MV-4-11 (cell line): ENCODE measurements at places on chromosomes 7 and 10.
A peak's percentile ranks its signal among the peaks of the same experiment; 100 is the strongest.

DNA sequence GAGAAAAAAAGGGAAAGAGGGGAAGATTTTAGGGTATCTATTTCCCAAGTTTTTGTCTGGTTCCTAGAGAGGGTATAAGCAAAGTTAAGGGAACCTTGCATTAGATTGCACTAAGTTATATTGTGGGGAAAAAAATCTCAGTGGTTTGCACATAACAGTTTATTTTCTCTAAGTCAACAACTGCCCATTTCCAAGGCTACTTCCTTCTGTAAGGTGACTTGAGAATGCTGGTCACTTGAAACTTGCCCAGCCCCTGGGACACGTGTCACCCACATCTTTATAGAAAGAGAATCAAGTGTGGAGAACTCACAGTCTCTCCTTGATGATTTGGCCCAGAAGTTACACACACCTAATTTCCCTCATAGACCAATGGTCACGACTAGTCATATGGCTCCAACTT lies 488.6 kb upstream of the PODXL start:
- DNase-seq = no peak

DNA sequence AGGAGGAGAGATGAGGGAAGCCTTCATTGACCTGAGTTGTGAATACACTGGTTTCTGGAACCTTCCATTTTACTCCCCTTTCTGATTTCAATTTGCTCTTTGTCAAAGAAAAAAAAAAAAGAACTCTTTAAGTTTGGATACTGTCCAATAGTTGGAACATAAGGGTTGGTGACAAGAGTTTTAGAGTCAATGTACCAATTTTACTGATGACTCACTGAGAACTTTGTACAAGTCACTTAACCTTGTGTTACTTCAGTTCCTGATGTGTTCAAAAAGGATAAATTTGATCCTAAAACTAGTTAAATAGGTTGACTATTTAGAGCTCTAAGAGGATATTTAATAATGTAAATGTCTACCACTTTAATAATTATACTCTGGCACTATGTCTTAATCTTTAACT lies 4.1 kb upstream of the CDK14 start:
- no peak for DNase-seq

DNA sequence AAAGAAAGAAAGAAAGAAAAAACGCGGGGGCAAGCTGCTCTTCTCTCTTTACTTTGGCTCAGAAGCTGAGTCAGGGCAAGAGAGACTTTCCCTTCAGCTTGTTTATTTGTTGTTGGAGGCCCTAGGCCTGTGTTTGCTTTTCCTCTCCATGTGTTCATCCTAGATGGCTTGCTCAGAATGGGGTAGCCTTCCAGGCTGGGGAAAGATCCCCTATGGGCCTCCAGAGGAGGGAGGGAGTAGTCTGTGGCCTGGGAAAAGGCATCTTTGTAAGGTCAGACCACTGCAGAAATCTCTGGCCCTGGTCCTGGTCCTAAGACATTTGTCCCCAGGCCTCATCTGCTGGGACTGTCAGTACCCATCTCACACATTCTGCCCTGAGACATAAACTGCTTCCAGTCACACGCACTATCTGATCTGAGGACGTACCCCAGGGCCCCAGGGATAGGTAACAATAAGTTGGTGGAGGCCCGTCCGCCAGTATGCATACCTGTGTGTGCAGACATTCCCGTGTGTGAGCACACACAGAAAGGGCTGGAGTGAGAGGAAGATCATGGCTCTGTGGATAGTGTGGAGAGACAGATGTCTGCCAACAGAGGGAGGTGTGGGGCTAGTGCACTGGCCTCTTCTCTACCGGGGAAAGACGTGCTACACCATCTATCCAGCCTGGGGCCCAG lies 4.9 kb upstream of the SCD start:
- peak; percentile 49 for DNase-seq

GRCh38 chr7:25638068-25638467 lies 409.8 kb upstream of the NPVF start:
- DNase-seq = no peak

DNA sequence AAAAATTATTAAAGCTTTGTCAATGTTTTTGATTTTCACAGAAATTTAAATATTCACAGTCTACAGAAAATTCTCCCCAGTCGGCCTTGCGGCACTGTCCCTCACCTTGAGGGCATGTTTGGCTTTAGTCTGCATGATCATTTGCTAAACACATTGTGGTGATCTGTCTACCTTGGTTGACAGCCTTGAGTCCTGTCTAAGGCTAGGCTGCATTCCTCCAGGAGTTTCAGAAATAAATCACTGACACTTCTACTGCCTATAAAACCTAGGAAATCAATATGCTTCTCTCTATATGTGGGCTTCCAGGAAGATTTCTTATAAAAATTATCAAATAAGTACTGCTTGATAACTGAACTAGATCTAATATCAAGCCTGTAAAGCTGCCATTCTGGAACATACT lies 430.7 kb upstream of the GRM3 start:
- no peak for DNase-seq

GRCh38 chr10:131563411-131563810 lies 251.9 kb upstream of the TCERG1L start:
- DNase-seq = no peak

- no peak for DNase-seq
Measured at GRCh38 chr7:130655286-130655685, 13.3 kb downstream of the COPG2 start.
